ENCODE measurements at places on chromosomes 11 and 22. TPM values are rescaled to one million over a fixed set of nuclear protein-coding genes. Genes with fewer than 3 reads are reported as not detected.

Gene MYBPC3
- 0.52 TPM for polyA plus RNA-seq

Gene FAM83F
- 6.8 TPM for polyA plus RNA-seq

Gene TRIM77
- not detected for polyA plus RNA-seq

Gene BRSK2
- 0.43 TPM for polyA plus RNA-seq

Gene UQCC3
- polyA plus RNA-seq: 24.8 TPM

Gene TRIM51
- not detected for polyA plus RNA-seq

Gene CRYAB
- polyA plus RNA-seq: 1,857 TPM

Gene TSSK2
- polyA plus RNA-seq: not detected

Gene EFCAB6
- 1.5 TPM for polyA plus RNA-seq

Gene FXYD6
- 57.8 TPM for polyA plus RNA-seq

Gene NPAT
- polyA plus RNA-seq: 2.5 TPM

Gene MAP6
- polyA plus RNA-seq: 21.3 TPM

Gene LRRC10B
- polyA plus RNA-seq: 1.0 TPM

Gene SPDYC
- polyA plus RNA-seq: 0.43 TPM

Gene SPA17
- polyA plus RNA-seq: 23.7 TPM

Gene CRY2
- 20.7 TPM for polyA plus RNA-seq

Gene TEX12
- polyA plus RNA-seq: not detected

Gene GRK3
- polyA plus RNA-seq: 1.6 TPM

Gene OR10G4
- not detected for polyA plus RNA-seq

Gene FDXACB1
- polyA plus RNA-seq: 1.5 TPM

Gene SYT12
- 0.13 TPM for polyA plus RNA-seq

Gene PITPNB
- polyA plus RNA-seq: 23.7 TPM

Gene GNG3
- polyA plus RNA-seq: 1.1 TPM

Gene TREH
- 10.2 TPM for polyA plus RNA-seq

Gene BRMS1
- 69.7 TPM for polyA plus RNA-seq

Gene LRP4
- polyA plus RNA-seq: 1.8 TPM

Gene TPBGL
- 0.13 TPM for polyA plus RNA-seq

Gene PHF21B
- 1.1 TPM for polyA plus RNA-seq

Gene PGA3
- polyA plus RNA-seq: not detected

Gene MS4A6A
- 16.7 TPM for polyA plus RNA-seq

Gene PLAAT5
- polyA plus RNA-seq: 7.6 TPM

Gene KRTAP5-9
- polyA plus RNA-seq: not detected

Gene OOSP1
- not detected for polyA plus RNA-seq

Gene THYN1
- polyA plus RNA-seq: 74.0 TPM

Gene ADM2
- polyA plus RNA-seq: 10.6 TPM

Gene OTOG
- not detected for polyA plus RNA-seq

Gene PPP2R5B
- 16.8 TPM for polyA plus RNA-seq

Gene OSBP2
- 3.4 TPM for polyA plus RNA-seq

Gene SPTBN2
- polyA plus RNA-seq: 69.8 TPM

Gene ART5
- 2.8 TPM for polyA plus RNA-seq

Gene PRR33
- polyA plus RNA-seq: not detected

Gene ZNF408
- 7.8 TPM for polyA plus RNA-seq

Gene NNMT
- 91.9 TPM for polyA plus RNA-seq

Gene VWA5A
- polyA plus RNA-seq: 25.0 TPM

Gene MMP10
- polyA plus RNA-seq: 0.22 TPM

Gene MMP1
- 0.26 TPM for polyA plus RNA-seq

Gene XKR3
- not detected for polyA plus RNA-seq

Gene DCHS1
- polyA plus RNA-seq: 2.4 TPM

Gene SLC7A4
- polyA plus RNA-seq: 1.2 TPM

Gene SMC1B
- polyA plus RNA-seq: not detected

Gene MPZL2
- 16.8 TPM for polyA plus RNA-seq

Gene CEP126
- 5.1 TPM for polyA plus RNA-seq

Gene TMEM132A
- polyA plus RNA-seq: 17.2 TPM

Gene C11orf16
- 0.28 TPM for polyA plus RNA-seq

Gene VSTM5
- 1.8 TPM for polyA plus RNA-seq

Gene ST13
- 230 TPM for polyA plus RNA-seq

Gene MS4A4E
- polyA plus RNA-seq: not detected

Gene CTSF
- polyA plus RNA-seq: 80.4 TPM

Data from kidney (tissue), 22 donors.